Stimulated activated CD4-positive, alpha-beta T cell treated with anti-CD3 and anti-CD28 coated beads, Interleukin-1b, Interleukin-23, amount 100 ng/mL, for 1 hour (primary cell): ENCODE measurements at places on chromosomes 2 and 18.

GRCh38 chr2:43087413-43087812 lies 139.0 kb downstream of the ZFP36L2 start:
- no peak for DNase-seq

DNA sequence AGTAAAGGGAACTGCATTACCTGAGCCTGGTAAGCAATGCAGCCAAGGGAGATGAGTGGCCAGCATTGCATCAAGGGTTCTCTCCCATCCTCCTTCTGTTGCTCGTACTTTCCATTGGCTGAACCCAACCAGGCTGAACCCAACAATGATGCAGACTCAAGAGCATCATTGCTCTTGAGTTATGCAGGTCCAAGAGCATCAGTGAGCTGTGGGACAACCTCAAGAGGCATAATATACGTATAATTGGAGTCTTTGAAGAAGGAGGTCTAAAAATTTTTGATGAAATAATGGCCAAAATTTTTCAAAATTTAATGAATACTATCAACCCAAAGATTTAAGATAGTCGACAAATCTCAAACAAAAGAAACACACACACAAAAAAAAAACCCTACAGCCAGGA lies 213.0 kb downstream of the RNF152 start:
- DNase-seq: no peak

DNA sequence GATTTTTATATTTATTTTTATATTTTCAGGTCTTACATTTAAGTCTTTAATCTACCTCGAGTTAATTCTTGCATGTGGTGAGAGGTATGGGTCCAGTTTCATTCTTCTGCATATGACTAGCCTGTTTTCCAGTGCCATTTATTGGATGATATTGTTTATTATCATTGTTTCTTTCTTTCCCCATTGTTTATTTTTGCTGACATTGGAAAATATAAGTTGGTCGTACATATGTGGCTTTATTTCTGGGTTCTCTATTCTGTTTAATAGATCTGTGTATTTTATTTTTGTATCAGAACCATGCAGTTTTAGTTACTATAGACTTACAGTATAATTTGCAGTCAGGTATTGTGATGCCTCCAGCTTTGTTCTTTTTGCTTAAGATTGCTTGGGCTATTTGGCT lies 113.4 kb upstream of the VWC2L start:
- DNase-seq: no peak

DNA sequence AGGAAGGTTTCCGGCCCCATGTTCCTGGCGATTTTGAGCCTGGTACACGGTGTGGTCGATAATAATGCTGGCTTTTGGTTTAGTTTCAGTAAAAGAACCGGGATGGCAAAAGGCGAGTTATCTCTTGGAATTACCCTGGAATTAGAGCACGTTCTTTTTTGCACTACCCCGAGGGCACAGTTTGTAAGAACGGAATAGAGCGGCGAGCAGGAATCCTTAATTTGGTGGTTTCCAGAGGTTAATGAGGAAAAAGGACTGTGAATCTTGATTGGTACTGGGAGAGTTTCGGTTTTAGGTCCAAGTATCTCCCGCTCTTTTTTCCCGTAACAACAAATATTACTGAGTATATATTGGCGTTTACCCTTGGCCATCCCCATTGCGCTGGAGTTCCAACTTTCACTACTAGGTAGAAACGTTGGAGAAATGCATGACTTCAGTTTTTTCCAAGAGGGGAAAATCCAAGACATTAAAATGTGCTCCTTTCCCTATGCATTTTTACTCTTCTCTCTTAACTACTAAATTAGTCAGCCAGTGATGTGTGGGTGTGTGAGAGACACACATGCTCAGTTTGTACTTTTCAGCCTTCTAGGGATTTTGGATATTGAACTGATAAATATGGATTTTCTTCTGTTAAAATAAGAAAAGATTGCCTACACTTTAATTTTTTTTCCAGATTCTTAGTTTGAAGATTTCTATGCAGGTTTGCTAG lies 160.8 kb downstream of the AGPS start:
- DNase-seq: no peak

- no peak for DNase-seq
Measured at GRCh38 chr18:35458271-35458670, 39.5 kb downstream of the INO80C start.

DNA sequence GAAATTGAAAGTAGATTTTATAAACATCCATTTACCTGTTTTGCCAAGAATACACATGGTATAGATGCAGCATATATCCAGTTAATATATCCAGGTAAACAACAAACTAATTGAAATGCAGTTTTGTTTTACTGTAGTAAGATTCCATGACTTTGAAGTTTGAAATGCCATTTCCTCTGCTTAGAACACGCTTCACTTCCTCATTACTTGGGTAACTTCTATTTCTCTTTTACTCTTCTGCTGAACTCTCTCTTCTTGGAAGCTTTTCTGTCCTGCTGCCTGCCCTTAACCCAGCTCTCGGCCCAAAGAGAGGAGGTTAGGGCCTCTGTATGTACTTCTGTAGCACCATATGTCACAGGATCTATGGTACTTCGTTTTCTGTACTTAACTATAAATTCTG lies 14.1 kb upstream of the IL1RL2 start:
- no peak for DNase-seq

DNA sequence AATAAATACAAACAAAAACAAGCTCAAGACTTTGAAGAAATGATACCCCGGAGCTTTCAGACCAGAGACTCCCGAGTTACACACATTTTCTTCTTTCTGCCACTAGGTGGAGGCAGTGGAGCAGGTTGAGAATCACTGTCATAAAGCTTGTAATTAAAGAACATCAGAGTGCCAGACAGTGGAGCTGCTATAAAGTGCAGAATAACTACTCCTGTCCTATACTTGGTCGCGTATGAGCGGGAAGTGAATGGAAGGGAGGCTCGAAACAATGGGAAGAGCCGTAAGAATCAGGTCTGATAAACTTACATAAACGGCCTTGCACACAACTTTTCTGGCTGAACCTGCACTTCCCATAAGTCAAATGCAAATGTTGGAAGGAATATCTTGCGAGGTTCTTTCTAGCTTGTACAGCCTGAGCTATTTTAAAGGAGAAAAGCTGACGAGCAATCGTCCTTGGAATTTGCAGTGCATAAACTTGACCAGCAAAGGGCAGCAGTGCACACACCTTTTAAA lies 189.0 kb downstream of the RPIA start:
- DNase-seq: no peak
